ELR (cell line): ENCODE measurements at places on chromosomes 12 and 14.

GRCh38 chr12:54299515-54300224 is 1.1 kb downstream of the NFE2 start:
- DNase-seq, result peak; percentile 73

DNA sequence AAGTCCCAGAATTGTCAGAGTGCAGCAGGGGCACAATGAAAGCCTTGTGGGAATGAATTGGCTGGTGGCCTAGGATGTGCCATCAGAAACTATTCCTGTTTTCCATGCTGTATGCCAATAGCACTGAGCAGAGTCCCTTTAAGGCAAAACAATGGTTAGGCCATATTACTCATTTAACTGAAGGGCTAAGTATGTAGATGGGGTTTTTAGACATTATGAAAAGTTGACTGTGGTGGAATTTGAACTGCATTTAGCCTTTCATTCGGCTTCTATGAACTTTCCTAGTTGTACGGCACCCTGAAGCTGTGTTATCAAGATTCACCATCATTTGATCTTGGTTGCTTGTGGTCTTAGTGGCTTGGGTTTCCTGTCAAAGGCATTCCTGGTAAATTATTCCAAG is 24.8 kb downstream of the IL26 start:
- DNase-seq, result peak; percentile 69

GRCh38 chr12:25347716-25348592 is 97.2 kb upstream of the KRAS start:
- DNase-seq, result no peak

- no peak for DNase-seq
These were observed 171.9 kb upstream of the KITLG start for GRCh38 chr12:88752183-88752582.

DNA sequence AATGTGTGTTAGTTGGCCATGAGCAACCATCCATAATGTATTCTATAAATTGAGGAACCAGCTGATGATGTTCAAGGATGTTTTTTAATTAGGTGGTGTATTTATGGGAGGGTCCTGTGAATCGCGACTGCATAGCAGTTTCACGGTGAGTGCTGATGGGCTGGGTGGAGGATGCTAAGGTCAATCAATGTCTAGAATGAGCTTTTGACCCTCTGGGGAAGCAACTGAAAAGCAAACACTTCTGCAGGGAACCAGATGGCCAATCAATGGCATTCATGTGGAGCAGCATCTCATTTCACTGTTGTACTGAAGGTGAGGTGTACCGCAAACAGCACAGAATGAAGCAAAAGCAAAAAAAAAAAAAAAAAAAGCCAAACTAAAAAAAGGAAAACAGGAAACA is 676.1 kb upstream of the TMEM132C start:
- DNase-seq, result no peak

DNA sequence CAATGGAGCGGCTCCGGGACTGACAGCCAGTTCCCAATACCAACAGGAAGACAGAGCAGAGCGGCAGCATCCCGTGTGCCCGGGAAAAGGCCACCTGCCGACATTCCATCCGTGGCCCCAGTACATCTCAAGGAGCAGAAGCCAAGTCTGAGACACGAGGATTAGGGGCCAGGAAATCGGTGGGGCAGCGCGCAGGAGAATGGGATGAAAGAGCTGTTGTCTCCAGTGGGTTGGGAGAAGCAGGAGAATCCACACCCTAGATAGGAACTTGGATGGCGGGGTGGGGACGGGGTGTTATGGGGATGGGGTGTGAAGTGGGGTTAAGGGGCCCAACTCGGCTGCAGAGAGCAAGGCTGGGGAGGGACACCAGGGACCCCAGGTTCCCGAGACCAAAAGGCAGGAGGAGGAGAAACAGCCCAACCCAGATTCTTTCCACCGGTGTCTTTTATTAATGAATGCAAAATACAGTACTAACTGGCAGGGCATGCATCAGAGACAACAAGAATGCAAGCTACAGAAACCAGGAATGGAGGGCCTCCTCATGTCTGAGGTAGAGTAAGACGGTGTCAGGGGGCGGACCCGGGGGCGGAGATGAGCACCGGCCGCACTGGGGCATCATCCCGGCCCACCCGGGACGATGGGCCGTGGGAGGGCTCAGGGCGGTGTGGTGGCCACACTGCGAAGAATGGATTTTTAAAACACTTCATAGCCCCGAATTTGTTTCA is 50.3 kb downstream of the BEGAIN start:
- no peak for DNase-seq

- no peak for DNase-seq
These were observed 10.0 kb downstream of the SFSWAP start for GRCh38 chr12:131720921-131721320.

DNA sequence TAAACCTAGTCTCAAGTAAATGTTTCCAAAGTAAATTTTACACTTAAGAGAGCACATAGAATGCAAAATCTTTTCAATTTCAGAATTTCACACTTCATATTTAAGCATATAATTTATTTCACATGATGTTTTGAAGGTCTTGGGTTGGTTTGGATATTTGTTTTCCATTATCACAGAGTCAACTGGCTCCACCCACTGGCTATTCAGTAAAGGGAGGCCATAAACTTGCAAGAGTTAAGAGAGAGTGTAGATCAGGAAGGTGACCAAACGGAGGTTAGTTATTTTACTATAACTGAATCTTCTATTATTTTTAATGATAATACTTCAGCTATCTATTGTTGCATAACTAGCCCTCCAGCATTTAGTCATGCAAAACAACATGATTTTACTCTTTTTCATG is 6.2 kb upstream of the CPNE8 start:
- no peak for DNase-seq

DNA sequence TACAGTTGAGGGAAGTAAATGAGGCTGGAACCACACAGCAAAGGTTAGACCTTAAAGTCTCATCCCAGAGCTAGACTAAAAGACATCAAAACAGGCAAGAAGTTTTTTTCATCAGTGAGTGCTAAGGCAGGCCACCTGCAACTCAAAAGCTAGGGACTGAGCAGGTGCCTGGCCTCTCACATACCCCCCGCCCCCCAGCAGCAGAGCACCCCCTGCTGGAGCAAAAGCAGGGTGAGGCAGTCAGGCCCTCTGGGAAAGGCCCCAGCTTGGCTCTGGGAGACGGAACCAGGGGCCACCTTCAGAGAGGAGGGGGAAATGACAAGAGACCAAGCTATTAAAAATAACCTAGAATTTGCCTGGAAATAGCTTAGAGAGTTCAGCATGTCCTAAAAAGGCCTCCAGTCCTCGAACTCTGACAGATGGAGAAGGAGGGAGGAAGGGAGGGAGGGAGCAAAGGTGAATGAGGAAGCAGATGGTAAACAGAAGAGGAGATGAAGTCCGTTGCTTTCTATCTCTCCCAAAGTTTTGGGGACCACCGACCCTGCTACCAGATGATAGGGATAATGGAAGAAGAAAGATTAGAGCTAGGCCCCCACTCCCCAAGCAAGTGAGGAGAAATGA is 1.8 kb downstream of the ITGA7 start:
- DNase-seq, result no peak
